ENCODE measurements at places on chromosomes 6 and 20. TPM values are rescaled to one million over a fixed set of nuclear protein-coding genes. Genes with fewer than 3 reads are reported as not detected.

- DNase-seq: no peak
Observed at GRCh38 chr6:103983011-103983410, 876.7 kb downstream of the HACE1 start.

- no peak for DNase-seq
Observed at GRCh38 chr20:57175397-57176010, 90.9 kb downstream of the BMP7 start.

DNA sequence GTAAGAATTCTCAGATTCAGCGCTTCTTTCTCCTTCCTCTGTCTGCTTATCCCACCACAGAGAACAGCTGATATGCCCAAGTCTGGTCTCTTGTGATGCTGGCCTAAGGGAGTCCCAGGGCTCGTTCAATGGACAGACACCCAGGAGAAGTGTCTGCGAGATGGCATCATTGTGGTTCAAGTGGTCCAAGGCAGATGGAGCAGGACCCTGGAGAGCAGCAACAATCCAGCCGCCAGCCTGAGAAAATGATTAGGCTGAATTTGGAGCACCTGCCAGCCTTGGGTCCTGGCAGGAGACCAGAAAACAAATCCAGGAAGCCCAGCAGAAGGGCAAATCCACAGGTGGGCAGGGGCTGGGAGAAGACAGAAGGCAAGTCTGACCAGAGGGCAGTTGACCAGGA is 145.8 kb downstream of the PTPRT start:
- no peak for DNase-seq

DNA sequence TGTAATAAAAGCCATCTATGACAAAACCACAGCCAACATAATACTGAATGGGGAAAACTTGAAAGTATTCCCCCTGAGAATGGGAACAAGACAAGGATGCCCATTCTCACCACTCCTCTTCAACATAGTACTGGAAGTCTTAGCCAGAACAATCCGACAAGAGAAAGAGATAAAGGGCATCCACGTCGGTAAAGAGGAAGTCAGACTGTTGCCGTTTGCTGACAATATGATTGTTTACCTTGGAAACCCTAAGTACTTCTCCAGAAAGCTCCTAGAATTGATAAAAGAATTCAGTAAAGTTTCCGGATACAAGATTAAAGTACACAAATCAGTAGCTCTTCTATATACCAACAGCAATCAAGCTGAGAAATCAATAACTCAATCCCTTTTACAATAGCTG is 14.0 kb upstream of the RUNX2 start:
- DNase-seq: no peak

- DNase-seq: no peak
Observed at GRCh38 chr6:127907960-127908640, 7.2 kb upstream of the THEMIS start.

- DNase-seq: peak; percentile 8
Observed at GRCh38 chr20:8647961-8648441, 420.9 kb upstream of the PLCB4 start.

SLPI gene
- total RNA-seq: 0.17 TPM

DNA sequence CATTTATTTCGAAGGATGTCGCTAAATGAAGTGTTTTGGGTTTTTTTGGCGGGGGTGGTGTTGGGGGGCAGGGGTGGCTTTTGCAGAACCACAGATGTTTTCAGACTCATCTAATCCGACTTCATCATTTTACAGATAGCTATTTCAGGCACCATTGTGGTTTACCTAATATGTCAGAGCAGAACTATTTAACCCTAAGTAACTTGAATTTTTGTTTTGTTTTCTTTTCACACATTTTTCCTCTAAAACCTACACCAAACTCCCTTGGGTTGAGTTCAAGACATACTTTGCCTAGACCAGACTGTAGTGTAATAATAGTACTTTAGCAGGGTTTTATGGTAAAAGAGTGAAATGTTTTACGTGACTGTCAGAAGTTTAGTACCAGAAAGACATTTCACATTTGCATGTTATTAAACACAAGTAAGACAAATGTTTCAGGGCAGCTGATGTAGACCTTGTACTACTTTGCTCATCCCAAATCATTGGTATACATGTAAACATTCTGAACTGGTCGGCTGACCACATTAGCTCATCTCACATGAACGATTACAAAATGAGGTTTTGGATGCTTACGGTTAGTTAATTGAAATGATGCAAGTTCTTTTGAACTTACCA is 37.7 kb downstream of the MAP3K4 start:
- peak; percentile 91 for DNase-seq

TNFRSF6B gene
- total RNA-seq: 6.7 TPM

Measured in fibroblast of lung (primary cell).